ENCODE measurements at places on chromosomes 7 and 10.

DNA sequence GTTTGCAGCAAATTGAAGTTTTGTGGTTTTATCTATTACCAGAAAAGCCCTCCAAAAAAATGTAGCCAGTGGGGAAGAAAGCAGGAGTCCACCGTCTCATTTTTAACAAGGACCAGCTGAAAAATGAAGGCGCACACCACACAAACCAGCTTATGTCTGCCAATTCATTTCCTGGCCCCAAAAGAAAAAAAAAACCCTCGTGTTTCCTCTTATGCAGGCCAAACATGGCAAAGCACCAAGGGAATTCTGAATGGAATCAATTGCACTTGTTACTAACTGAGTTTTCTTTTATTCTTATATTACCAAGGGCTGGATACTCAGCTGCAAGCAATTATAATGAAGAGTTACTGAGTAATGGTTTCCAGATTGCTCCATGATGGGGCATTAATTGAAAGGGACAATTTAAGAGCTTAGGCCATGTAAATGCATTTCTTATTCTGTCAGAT, 428.3 kb upstream of the NPVF start:
- DNase-seq = no peak

- peak; percentile 93 for DNase-seq
Observed at GRCh38 chr7:78301407-78301806, 502.8 kb downstream of the PHTF2 start.

- DNase-seq = peak; percentile 92
Observed at GRCh38 chr7:28358423-28358868, 53.9 kb upstream of the CREB5 start.

- peak; percentile 45 for DNase-seq
Observed at GRCh38 chr7:7639847-7640220, 718 bp upstream of the UMAD1 start.

DNA sequence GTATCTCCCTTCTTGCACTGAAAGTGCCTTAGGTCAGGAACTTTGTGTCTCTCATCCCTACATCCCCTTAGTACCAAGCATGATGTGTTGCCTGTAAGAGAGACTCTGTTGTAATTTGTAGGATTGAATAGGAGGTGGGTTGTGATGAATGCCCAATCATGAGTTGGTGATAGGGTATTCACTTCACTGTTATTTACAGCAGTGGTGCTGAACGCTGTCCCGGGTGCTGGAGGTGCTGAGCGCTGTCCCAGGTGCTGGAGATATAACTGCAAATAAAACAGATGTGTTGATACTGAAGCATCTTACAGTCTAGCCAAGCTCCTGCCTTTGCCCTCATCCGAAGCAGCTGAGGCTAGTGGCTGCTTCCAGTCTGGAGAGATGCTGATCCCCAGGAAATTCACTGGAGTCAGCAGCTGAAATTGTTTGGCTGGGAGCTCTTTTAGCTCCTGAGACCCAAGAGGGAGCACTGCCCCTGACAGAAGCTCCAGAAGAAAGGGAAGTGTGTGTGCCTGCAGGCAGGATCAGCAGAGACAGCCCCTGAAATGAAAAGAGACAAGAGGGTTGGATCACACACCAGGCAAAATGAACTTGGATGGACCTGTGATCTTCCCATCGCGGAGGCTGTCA, 183.4 kb downstream of the SORCS3 start:
- peak; percentile 62 for DNase-seq

DNA sequence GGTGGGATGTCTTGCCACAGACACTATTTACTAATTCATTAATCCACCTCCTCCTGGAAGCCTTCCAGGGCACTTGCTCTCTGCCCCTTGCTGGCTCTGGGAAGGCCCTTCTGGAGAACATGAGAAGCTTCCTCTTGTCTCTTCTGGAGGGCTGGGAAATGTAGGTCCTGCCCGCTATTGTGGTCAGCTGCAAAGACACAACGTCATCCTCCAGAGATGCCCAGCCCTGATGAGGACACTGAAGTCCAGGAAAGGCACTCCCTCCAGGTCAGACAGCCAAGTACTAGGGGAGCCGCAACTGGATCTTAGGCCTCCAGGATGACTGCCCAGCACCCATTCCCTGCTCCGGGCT, 9.6 kb upstream of the TACR2 start:
- DNase-seq = peak; percentile 49

DNA sequence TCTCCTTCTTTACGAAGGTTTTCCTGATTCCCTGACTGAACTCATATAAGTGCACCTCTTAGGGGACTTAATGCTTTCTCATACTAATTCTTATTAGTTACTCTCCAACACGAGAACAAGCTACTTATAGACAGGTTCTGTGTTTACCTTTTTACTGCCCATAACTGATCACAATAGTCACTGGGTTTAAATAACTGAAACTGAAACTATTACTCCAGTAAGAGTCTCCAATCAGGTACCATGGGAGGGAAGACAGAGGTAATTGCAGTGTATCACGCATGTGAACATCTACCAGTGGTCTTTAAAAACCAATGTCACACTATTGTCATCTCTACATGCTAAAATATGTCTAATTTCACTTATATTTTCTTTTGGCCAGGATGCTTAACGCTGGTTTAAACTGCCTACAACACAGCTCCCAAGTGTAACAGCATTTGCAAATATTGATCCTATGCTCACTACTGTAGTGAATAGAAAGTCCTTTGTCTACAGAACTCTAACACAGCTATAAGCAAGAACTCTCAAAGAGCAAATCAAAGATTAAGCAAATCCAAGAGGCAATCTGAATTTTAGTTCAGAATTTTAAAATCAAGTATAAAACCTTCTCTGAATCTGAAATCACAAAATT, 3.6 kb downstream of the GDI2 start:
- peak; percentile 26 for DNase-seq

DNA sequence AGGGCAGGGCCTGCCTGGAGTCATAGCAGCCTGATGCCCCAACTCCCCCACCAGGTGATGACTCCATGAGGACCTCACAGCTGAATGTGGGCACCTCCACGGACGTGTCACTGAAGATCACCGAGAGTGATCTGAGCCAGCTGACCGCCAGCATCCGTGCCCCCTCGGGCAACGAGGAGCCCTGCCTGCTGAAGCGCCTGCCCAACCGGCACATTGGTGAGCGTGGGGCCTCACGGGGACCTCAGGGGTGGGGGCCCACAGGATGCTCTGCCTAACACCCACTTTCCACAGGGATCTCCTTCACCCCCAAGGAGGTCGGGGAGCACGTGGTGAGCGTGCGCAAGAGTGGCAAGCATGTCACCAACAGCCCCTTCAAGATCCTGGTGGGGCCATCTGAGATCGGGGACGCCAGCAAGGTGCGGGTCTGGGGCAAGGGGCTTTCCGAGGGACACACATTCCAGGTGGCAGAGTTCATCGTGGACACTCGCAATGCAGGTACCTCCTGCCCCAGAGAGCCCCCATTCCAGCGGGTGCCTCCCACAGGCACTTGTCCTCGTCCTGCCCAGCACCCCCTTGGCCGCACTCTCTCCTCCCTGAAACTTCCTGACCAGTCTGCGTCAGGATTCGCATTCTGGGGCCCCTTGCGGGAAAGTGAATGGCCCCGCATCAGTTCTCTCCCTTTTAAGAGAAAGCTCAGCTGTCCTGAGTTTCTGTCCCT, 10.0 kb upstream of the ATP6V1F start:
- DNase-seq = no peak

DNA sequence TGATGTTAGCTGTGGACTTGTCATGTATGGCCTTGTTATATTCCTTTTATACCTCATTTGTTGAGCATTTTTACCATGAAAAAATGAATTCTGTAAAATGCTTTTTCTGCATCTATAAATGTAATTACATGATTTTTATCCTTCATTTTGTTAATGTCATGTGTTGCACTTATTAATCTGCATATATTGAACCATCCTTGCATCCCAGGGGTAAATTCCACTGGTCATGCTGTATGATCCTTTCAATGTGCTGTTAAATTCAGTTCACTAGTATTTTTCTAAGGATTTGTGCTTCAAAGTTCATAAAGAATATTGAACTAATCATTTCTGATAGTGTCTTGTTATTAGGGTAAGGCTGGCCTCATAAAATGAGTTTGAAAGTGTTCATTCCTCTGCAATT, 31.9 kb upstream of the AHR start:
- DNase-seq = no peak

- no peak for DNase-seq
Observed at GRCh38 chr10:62451611-62451975, 77.4 kb downstream of the ZNF365 start.

DNA sequence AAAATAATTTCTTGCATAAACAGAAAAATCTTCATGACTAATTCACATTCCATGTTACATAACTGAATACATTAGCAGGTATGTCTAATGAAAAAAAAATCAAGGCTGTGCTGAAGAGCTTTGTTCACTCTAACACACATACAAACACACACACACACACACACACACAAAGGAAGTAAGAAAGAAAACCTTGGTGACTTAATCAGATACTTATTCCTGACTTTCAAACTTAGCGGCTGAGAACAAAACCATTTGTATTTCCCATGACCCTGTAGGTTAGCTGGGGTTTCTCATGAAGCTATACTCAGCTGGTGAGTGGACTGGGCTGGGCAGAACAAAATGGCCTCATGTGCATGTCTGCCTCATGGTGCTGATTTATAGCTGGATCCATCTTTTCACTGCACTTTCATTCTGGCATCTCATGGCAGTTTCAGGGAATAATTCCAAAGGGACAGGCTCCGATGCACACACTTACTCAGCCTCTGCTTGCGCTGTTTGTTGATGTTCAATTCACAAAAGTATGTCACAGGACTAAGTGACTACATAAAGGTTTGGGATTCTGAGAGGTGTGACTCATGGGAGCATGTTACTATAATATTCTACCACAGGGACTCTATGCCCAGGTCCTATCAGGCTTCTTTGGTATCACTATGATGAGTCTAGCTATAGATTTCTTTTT, 161.2 kb downstream of the PCLO start:
- DNase-seq = peak; percentile 90

DNA sequence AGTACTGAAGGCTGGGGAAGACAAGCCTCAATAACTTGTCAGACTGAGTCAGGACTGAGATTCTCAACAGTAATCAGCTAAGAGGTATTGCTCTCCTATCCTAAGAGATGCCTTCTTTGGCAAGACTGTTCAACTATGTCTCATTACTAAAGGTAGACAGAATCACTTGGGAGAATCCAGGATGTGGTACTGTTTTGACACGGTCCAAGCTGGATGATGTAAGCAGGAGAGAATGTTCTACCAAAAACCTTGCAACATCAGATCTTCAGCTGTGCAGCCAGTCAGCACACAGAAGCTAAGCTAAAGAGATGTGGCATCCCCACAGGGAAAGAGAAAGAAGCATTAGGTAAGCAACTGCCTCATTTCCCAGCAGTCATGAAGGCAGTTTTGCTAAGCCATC, 391.4 kb downstream of the NRG3 start:
- DNase-seq = peak; percentile 89

DNA sequence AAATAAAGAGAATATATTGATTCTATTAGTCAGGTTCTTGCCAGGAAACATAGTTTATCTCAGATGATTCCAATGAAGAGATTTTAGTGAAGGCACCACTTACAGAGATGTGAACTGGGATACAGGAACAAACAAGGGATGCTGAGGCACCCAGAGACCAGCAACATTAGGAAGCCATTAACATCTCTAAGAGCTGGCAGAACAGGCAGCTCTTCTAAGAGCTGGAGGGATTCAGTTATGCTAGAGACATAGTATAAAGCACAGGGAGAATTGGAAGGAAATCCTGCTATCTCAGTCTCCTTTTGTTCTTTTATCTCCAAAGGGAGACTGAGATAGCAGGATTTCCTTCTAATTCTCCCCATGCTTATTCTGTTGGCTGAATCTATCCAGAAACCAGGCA, 22.0 kb downstream of the OR6B1 start:
- DNase-seq = no peak

DNA sequence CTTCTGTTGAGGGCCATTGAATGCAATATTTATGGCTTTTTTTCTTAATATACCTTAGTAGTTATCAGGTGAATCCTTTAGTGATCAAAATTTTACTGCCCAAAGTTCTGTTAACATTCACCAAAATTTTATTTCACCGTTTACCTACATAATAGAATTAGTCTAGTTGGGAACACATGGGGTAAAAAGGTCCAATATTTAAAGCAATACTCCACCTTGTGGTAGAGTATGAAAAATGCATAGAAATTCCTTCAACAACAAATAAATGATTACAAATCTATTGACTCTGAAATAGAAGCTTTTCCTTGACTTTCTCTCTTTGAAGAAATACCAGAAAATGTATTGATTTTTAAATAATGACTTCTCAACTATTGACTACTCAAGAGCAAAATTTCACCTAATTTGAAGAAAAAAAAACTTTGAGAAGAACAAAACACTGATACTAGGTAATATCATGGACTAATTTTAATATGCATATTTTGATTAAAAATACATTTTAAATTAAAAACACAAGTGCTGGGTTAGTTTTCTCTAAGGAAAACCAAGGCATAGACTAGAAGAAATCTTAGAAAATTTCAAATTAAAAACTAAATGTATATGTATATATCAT, 43.3 kb downstream of the POLR1F start:
- DNase-seq = peak; percentile 36

DNA sequence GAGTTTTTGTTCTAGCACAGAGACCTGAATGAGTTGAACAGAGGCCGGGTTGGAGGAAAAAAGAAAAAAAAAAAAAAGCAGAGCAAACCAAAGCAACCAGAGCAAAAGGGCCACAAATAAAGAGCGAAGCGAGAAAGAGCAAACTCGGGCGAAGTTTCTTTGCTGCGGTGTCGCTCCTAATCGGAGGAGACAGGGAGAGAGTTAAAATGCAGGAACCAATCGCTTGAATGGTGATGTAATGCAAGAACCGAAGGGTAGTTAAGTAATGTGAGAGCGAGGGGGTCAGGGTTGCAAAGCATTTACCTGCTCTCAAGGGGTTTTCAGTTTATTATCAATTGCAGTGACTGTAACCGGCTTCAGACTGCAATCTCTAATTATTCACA, 271.7 kb downstream of the TRIL start:
- DNase-seq = peak; percentile 81

DNA sequence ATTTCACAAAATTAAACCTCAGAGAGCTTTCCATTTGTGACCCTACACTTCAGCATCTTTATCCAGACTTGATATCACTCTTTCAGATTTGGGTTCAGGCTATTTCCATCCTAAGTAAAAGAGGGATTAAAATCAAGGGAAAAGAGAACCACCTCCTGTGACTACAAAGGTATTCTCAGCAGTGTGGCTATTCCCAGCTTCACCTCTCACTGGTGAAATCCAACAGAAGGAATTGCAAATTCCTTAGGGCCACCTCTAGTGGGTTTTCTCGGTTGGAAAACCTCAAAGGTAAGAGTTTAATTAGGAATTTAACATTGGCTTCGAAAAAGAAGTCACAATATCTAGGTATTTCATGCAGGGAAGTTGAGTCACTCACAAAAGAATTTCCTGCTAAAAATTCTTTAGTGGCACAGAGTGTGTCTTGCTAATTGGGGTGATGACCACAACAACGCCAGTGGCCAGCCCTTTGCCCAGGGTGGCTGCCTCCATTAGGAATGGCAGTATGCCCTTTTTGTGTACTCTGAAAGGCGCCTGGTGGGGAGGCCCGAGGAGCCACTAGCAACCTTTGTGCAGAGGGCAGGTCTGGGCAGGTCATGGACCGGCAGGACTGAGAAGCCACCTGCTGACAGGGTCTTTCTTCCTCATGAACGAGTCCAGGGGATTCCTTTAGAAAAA, 52.2 kb downstream of the SEM1 start:
- peak; percentile 75 for DNase-seq

GRCh38 chr7:151125470-151125845, 39.2 kb downstream of the AGAP3 start:
- DNase-seq = no peak

- peak; percentile 40 for DNase-seq
Observed at GRCh38 chr10:31836569-31837406, 91.8 kb downstream of the ARHGAP12 start.

GRCh38 chr10:71719042-71719441, 536 bp downstream of the C10orf105 start:
- DNase-seq = no peak

GRCh38 chr7:561631-562373, 42.2 kb upstream of the PDGFA start:
- DNase-seq = peak; percentile 80

All from kidney tubule cell (primary cell).